ENCODE measurements at places on chromosomes 11 and 22.

- no peak for DNase-seq
These were observed at the start of gene LGALS1 for GRCh38 chr22:37674951-37675929. LGALS1 (plus strand) TSS chr22:37675636; CDS start chr22:37675703, 67 bp downstream.

DNA sequence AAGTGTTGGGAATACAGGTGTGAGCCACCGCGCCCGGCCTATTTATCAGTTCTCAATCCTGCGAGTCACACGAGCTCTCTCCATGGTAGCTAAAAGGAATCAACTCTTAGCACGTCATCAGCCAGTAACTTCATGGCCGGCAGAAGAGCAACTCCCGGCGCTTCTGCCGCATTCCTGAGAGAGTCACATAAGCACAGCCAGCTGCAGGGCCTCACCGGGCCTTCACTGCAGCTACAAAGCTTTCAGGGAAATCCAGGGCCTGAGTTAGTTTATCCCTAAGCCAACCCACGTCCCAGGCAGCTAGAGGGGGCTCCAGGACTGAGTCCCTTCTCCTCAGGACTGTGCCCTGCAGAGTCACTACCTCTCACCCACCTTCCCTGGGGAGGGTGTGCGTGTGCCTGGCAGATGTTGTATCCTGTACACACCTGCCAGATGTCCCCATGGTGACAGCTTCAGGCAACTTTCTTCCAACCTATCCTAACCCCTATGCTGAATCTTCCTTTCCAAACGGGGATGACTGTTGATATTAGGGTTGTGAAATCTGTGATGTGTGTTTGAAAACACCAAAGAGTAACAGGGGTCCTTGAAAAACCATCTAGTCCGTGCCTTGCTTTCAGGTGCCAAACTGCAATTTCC lies 45.9 kb upstream of the ARFGAP3 start:
- DNase-seq: peak; percentile 71

- DNase-seq: no peak
These were observed 87.1 kb downstream of the BCR start for GRCh38 chr22:23267226-23268043.

- no peak for DNase-seq
These were observed 324.3 kb downstream of the OPCML start for GRCh38 chr11:133207995-133208394.

DNA sequence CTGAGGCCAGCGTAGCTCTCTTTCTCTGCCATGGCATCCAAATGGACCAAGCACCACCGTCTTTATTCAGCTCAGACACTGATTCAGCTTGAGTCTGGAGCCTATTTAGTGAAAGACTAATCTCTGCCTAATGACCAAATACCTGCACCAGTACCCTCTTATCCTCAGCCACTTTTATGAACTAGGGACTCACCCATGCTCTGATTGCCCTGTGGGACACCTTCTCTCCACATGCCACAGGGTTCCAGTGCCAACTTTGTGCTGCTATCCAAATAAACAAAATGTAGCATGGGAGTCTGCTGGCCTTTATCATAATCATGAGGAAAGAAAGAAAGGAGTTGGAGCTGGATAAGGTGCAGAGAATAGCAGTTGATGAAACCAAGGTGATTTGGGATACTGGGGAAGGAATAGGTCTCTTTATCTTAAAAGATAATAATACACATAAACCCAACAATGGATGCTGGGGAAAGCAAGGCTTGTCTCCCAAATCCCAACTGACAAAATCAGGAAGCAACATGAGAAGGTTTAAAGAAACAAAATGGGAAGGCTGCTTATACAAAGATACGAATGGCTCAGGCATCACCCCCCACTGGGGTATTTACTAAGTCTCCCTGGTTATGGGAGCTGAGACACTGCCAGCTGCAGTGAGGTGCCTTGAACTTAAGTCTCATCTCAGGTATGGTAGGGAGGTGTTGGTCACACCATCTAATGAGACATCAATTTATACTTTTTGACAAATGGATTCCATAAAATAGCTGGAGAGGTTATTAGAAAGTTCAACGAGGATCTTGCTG lies 63.3 kb downstream of the SYT9 start:
- DNase-seq: no peak

DNA sequence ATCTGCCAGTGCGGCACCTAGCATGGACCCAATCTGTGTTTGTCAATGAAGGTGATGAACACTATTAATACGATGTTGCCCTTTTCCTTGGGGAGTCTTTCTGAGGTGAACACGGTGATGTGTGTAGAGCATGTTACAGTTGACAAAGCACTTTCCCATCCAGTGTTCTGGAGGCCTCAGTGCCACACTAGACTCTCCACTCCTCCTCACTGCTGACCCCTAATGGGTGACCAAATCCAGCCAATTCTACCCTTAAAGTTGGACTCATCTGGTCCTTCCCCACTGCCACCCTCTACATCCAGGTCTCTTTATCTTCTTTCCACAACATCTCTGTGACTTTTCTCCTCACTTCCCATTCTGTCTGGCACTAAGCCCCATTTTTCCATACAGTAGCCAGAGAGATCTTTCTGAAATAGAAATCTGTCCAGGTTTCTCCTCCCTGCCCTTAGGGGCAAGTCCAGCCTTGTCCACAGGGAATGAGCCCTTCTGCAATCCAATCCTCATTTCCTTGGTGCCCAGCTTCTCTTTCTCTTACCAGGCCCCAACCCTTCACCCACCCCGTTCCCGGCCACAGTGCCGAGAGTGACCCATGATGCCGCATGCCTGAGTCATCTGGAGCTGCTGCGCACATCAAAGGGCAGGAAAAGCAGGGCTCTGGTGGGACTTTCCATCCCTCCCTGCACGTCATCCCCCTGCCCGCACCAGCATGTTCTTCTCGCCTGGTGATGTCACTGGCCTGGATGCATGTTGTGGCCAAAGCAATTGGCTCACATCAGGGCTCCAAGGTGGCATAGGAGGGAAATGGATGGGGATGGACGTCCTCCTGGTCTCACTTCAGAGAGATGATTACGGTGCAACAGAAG lies 64.2 kb downstream of the RASSF10 start:
- no peak for DNase-seq

DNA sequence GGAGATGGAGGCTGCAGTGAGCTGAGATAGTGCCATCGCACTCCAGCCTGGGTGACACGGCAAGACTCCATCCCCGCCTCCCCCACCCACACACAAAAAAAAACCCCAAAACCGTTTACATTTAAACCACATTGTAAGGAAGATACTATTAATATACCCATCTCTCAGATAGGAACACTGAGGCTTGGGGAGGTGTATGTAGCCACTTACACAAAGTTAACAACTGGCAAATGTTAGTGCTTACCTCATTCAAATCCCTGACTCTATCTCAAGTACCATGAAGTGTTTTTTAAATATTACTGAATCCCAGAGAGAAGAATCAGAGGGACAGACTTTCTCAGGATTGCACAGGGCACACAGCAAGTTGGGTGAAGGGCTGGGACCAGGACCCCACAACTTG lies 164.5 kb downstream of the MIAT start:
- DNase-seq: no peak

- DNase-seq: no peak
These were observed 39.1 kb downstream of the MTMR2 start for GRCh38 chr11:95884802-95885201.

DNA sequence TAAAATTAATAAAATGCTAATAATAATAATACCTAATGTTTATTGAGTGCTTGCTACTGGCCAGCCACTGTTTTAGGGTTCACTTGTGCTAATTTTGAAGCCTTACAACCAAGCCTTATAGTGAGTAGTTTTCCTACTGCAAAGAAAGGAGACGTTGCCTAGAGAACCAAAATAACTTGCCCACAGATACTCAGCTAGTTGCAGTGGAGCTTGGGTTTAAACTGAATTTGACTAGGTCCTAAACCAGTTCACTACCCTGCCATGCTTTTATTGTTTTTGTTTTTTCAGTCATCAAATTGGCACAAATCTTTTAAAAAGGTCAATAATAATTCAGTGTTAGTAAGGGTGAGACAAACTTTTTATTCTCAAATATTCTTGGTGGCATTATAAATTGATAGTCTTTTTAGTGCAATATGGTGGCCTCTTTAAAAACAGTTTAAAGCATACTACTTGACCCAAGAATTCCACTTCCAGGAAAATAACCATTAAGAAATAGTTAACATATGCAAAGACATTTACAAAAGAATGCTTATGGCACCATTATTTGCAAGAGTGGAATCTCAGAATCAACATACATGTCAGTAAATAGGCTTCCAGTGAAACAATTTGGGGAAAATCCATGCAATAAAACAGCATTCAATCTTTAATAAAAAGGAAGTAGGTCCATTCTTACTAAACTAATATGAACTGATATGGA lies 90.2 kb downstream of the OPCML start:
- no peak for DNase-seq

- no peak for DNase-seq
These were observed 8.3 kb downstream of the ATP5MGL start for GRCh38 chr22:42632096-42632495.

GRCh38 chr11:26420331-26420730 lies 88.4 kb downstream of the ANO3 start:
- no peak for DNase-seq

DNA sequence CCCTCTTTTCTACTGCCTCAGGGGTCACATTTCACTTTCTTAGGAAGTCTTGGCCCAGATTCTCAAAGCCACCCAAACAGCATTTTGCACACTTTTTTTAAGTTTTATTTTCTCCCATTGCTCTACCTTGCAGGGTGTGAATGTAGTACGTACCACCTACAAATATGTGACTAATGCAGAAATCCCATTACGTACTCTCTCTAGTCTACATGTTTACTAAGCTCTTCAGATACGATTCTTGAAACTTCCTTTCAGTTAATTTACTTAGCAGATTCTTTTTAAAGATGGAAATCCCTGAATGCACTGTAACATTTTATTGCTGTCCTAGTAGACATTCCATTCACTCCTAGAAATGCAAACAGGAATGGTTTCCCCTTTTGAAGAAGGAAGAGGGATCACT lies 61.3 kb downstream of the LRRC4C start:
- DNase-seq: no peak

DNA sequence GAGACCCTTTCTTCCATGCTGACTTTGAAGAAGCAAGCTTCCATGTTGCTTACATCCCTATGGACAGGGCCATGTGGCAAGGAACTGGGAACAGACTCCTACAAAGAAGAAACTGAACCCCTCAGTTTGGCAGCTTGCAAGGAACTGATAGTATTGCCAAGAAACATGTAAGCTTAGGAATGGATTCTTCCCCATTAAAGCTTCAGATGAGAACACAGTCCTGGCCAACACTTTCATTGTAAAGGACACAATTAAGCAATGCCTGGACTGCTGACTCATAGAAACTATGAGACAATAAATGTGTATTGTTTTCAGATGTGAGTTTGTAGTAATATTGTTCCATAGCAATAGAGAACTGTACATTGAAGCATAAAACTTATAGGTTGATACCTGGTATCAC lies 82.4 kb downstream of the AASDHPPT start:
- no peak for DNase-seq

DNA sequence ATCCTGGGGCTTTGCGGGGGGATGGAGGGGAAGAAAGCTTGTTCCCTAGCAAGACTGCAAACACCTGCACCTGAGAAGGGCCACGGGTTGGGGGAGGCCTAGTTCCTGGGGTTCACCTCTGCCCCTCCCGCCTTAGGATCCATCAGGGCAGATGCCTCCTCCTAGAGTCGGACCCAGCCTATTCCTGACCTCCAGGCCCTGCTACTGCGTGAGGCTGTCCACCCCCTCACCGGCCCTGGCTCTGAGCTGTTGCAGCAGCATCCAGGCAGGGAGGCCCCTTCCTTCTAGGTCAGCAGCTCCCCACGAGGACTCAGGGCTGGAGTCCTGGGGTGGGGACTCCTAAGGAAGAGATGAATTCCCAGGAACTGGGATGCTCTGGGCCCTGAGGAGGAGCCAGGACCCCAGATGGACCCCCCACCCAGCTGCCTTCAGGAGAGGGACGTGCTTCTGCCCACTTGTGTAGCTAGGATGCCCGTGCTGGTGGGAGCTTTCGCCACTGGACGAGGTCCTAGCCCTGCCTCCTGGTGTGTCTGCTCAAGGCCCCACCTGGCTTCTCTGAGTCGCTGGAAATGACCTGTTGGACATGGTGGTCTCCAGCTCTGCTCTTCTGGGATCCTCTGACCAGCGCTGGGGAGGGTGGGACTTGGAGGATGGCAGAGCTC lies 10.3 kb downstream of the MRGPRF start:
- DNase-seq: no peak

GRCh38 chr11:123065621-123066020 lies 3.7 kb upstream of the HSPA8 start:
- no peak for DNase-seq

DNA sequence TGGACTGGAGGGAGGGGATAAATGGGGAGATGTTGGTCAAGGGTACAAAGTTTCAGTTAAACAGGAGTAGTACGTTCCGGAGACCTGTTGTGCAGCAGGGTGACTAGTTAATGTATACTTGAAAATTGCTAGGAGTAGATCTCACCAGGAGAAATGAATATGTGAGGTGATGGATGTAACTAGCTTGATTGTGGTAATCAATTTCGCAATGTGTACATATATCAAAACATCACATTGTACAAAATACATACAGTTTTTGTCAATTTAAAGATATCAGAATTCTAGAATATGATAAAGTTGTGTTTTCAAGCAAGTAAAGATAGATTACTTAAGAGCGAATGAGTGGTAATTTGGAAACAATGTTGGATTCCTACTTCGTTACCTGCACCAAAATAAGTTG lies 13.3 kb downstream of the EIF3F start:
- no peak for DNase-seq

- DNase-seq: no peak
These were observed 632.3 kb downstream of the TBC1D22A start for GRCh38 chr22:47394504-47395440.
